Bronchial epithelial cell (primary cell): ENCODE measurements at places on chromosomes 12 and 14. TPM values are rescaled to one million over a fixed set of nuclear protein-coding genes. Genes with fewer than 3 reads are reported as not detected.

C12orf54 gene
- 0.53 and 6.7 TPM in 2 replicates for total RNA-seq

KLRB1 gene
- not detected in 2 replicates for total RNA-seq

KCNC2 gene
- total RNA-seq = under 0.01 TPM in 1 of 2 replicates, not detected in the other

COCH gene
- total RNA-seq = 0.26 TPM in 1 of 2 replicates, not detected in the other

CARMIL3 gene
- 0.13 TPM in 1 of 2 replicates, not detected in the other for total RNA-seq

OR4K5 gene
- total RNA-seq = not detected in 2 replicates

TRMT5 gene
- total RNA-seq = 9.6 and 12.1 TPM in 2 replicates

KRT78 gene
- total RNA-seq = 5.3 and 17.0 TPM in 2 replicates

GLIPR1 gene
- 5.8 and 15.0 TPM in 2 replicates for total RNA-seq

DPF3 gene
- total RNA-seq = 0.13 TPM in 1 of 2 replicates, not detected in the other

GLS2 gene
- total RNA-seq = 5.2 and 6.1 TPM in 2 replicates

TAS2R14 gene
- 1.1 and 1.2 TPM in 2 replicates for total RNA-seq

KIF21A gene
- 37.4 and 37.6 TPM in 2 replicates for total RNA-seq

HOXC6 gene
- total RNA-seq = not detected in 2 replicates

LTBP2 gene
- 4.1 and 6.6 TPM in 2 replicates for total RNA-seq

SLC4A8 gene
- total RNA-seq = 0.26 and 0.64 TPM in 2 replicates

PTPRQ gene
- total RNA-seq = not detected in 2 replicates

OXA1L gene
- 25.6 and 29.2 TPM in 2 replicates for total RNA-seq

PSMA6 gene
- 159 and 222 TPM in 2 replicates for total RNA-seq
